ENCODE measurements at places on chromosomes 11 and 22.

DNA sequence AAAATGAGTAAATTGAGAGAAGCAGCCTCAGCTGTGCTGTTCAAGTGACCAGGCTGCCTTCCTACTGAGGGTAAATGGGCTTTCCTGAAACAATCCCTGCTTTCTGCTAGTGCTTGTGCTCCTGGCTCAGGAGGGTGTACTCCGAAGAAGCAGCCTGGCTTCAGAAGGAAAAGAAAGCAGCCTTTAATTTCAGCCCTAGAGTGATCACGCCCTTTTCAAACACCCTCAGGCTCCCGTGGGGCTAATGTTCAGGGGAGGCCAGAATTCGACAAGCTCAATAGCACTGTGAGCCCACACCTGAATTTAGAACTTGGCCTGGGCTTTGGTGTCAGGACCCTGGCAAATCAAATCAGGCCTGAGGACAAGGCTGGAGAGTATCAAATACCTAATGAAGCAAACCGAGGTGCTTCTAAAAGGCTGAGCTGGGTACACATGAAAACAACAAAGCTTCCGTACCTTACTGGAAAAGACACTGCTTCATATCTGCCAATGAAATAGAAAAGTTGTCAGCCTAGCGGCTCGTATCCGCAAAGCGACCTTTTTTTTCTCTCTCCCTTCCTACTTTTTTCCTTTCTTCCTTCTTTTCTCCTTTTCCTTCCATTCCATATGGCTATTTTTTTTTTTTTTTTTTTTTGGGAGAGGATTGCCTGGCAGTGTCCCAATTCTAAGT is 387.8 kb downstream of the SOX6 start:
- DNase-seq: no peak

GRCh38 chr11:69157156-69157821 is 1.6 kb downstream of the SMIM38 start:
- DNase-seq: no peak

GRCh38 chr11:63845911-63846310 is 7.0 kb downstream of the MARK2 start:
- DNase-seq: no peak

DNA sequence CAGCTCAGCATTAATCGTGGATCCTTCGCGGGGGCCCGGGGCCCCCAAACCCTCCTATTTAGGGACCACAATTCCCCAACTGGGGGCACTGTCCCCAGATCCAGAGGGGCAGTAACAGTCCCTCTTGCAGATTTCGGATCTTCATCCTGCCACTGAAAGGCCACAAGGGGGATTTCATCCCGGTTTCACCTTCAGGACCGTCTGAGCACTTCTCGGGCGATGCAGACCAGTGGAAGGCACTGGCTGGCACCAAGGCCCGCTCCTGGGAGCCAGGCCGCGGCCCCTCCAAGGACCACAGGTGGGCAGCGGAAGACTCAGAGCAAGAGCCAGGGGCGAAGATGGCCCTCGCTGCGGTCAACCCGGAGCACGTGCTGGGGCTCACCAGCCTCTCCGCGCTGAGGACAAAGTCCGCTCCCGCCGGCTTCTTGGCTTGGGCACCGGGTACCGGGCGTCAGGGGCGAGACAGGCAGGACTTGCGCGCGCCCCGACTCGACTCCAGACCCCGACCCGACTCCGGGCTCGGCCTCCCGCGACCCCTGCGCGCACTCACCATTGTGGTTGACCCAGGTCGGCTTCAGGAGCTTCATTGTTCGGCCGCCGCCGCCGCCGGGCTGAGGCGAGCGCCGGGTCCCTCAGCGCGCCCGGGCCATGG is 517 bp downstream of the HIRA start:
- no peak for DNase-seq

DNA sequence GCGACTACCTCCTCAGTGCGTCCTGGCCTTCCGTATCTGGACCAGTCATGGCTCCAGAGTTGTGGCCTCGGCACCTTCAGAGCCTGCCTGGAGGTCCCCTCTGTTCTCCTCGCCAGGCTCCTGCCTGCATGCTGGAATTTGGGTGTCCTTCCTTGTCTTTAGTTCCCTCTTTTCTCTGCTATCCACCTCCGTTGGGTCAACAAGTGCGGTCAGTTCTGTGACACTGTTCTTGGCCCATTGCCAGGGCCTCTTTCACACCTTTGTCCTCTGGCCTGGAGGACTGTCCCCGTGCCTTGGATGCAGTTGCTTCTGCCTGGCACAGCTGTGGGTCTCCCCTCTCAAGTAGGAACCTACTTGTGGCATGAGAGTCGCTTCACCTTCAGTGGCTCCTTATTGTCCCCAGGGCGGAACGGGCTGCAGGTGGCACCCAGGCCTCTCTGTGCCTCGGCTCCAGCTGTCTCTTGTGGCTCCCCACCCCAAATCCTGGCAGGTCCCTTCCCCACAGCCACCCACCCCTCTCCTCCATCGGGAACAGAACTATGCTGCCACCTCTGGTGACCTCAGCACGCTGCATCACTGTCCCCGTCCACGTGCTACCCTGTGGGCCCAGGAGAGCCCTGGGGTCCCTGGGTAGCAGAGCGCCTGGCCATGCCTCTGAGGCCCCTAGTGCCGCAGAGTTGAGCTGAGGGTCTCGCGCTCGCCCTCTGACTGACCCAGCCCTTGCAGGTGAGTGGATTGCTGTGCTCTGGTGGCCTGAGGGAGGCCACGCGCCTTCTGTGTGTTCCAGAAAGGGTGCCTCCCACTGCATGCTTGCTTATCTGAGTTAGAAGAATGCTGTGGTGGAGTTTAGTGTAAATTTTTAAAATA is 4.7 kb downstream of the DGCR8 start:
- DNase-seq: no peak

DNA sequence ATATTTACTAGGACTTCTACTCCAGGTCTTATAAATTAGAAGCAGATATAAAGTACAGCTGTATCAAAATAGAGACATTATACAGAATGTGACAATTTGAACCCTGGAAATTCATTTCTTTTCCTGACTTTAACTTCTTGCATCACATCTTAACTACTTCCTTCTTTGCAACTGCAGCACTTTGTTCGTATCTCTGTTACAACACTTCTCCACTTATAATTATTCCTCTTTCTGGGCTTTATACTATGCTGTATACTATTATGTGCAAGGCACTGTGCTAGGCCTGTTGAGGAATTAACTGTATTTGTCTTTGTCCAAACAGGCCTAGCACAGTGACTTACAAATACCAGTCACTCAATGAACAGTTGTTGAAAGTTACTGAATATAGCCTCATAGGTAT is 1.8 kb upstream of the SLC36A4 start:
- DNase-seq: no peak

DNA sequence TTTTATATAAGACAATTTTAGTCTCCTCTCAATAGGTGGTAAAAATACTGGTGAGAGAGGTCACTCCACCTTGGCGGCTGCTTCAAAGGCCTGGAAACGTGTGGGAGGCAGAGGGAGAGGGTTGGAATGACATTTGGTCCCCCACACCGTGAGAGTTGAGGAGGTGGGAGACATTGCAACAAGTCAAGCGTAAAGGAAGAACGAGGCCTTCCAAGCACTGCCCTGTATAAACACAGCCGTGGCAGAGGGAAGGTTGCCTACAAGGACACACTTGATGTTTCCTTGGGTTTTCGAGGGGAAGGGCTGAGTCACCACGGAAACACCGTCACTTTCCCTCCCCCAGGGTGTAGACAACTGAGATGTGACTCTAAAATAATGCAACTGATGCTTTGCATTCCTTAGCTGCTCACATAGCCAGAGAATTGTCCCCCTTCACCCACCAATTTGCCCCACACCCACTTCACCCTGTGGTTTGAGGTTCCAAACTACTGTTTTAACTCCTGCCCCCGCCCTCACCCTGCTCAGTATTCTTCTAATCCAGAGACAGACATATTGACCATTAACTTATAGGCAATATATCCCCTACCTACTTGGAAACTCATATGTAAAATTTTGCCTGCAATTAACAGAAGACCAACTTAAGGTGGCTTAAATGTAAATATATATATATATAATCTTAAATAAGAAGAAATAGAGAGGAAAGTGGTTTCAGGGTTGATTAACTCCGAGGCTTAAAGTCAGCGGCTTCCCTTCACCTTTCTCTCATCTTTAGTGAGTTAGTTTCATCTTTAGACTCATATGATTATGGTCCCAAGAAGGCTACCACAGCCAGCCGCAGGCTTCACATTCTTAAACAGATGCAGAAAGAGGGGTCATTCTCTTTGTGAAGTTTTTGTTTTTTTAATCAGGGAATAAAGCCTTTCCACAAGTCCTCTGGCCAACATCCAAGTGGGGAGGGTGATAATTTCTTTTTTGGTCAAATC is 54.1 kb upstream of the BDNF start:
- no peak for DNase-seq
